ENCODE measurements at places on chromosomes 2 and 18. TPM values are rescaled to one million over a fixed set of nuclear protein-coding genes. Genes with fewer than 3 reads are reported as not detected.

DNA sequence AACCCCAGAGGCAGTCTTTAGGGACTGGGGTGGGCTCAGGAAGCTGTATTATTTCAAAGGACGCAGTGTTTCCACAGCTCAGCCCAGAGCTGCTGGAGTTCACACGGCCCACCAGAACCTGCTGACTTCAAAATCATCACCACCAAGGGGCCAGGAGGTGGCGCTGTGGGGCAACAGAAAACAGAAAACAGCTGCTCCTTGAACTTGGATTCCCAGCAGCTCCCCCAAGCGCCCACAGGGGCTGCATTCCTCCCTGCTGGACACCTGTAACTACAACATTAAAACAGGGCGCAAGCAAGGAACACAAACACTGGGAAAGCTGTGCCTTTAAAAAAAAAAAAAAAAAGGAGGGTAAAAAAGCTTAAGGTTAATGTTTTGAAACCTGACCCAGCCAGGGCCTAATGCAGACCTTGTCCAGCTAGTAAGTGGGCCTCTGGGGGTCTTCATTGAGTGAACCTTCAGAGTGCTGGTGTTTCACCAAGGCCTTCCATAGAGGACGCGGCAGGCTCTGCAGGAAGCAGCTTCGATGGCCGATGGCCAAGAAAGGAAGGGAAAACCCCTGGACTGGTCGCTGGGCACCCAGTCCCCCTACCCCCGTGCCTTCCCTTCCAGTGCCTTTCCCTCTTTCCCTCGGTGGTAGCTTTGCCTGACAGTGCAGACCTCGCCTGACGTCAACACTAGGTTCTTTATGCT lies 25.9 kb downstream of the MLPH start:
- DNase-seq = peak; percentile 92
- no peaks in the 10 kb centered on the region for H3K36me3 ChIP-seq
- no peak overlapping the region for H3K27ac ChIP-seq

DNA sequence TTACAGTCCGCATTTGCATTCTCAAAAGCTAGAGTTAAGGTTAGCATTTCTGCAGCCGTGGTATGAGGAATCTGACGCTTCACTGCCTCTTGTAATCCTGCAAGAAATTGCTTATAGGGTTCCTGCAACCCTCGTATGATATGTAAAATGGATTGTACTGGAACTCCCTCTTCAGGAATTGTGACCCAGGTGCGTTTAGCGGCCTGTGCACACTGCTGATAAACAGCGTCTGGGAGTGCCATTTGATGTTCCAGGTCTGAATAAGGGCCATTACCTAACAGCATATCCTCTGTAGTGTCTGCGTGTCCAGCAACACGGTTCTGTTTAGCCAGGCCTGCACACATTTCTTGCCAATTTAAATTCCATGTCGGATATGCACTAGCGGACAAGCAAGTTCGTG lies 42.5 kb downstream of the CXCR4 start:
- H3K27ac ChIP-seq = no peak overlapping the region
- DNase-seq = no peak
- peaks cover 39% of the 10 kb centered on the region for H3K36me3 ChIP-seq
- no peak overlapping the region for H3K4me3 ChIP-seq
- H3K4me1 ChIP-seq = peaks cover 10% of the 10 kb centered on the region
- peaks cover 6% of the 10 kb centered on the region for H3K27me3 ChIP-seq

DNA sequence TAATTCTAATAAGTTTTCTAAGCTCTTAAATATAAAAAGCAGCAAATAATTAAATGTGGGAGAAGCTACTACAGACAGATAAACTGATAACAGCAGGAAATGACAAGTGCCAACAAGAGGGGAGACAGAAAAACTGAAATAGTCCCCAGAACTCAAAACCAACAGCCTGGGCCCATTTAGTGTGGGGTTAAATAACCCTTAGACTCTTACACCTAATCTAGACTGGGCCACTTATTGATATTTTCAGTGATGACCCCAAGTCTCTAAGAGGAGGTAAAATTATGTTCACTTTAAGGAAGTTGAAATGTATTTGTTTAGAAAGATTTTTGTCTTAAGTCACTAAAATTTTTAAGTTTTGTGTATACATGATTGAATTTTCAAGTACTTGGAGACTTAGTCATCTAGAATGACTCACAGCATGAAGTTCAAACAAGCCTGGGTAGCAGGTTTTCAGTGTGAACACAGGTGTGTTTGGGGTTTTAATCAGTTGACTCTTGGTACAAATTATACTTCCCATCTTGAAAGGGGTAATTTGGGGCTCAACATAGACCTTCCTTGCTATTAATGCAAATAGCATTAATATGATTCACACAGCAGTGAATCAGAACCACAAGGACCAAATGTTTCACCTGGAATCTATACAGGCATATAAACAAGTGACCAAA lies 54.9 kb upstream of the MYO3B start:
- no peak for DNase-seq
- H3K27ac ChIP-seq = no peak overlapping the region
- H3K27me3 ChIP-seq = peaks cover 8% of the 10 kb centered on the region
- H3K36me3 ChIP-seq = peaks cover 42% of the 10 kb centered on the region
- H3K4me3 ChIP-seq = no peak overlapping the region
- peaks cover 12% of the 10 kb centered on the region for H3K4me1 ChIP-seq

DNA sequence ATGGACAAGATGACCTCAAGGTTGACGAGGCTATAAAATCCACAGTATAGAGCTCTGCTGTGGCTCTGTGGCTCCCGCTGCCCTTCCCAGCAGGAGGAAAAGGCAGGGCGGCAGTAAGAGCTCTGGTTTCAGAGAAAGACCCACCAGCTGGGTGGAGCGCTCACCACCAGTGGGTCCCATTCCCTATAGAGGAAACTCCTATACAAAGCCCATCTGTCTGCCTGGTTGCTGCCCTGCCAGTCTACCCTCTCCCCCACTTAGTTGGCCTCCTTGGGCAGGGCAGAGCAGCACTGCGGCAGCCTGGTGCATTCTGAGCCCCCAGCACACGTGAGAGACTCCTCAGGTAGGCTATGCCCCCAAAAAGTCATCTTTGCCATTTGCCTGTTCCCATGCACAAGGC lies 26.5 kb downstream of the TNS1 start:
- H3K27me3 ChIP-seq = peaks cover 9% of the 10 kb centered on the region
- H3K36me3 ChIP-seq = no peaks in the 10 kb centered on the region
- no peak overlapping the region for H3K4me3 ChIP-seq
- no peak for DNase-seq

- no peak overlapping the region for H3K4me3 ChIP-seq
- H3K4me1 ChIP-seq = no peaks in the 10 kb centered on the region
- H3K36me3 ChIP-seq = peaks cover 5% of the 10 kb centered on the region
- H3K27me3 ChIP-seq = no peaks in the 10 kb centered on the region
These were observed 40.6 kb upstream of the CCBE1 start for GRCh38 chr18:59737776-59738300.

GRCh38 chr2:36706021-36706876 lies 9.7 kb downstream of the VIT start:
- no peak overlapping the region for H3K4me3 ChIP-seq
- H3K27ac ChIP-seq = no peak overlapping the region
- H3K27me3 ChIP-seq = peaks cover 3% of the 10 kb centered on the region
- DNase-seq = no peak
- peaks cover 12% of the 10 kb centered on the region for H3K4me1 ChIP-seq

- H3K27ac ChIP-seq = no peak overlapping the region
- no peak overlapping the region for H3K4me3 ChIP-seq
- DNase-seq = no peak
- H3K27me3 ChIP-seq = peaks cover 4% of the 10 kb centered on the region
- no peaks in the 10 kb centered on the region for H3K36me3 ChIP-seq
These were observed 17.5 kb upstream of the RAB31 start for GRCh38 chr18:9690418-9691188.

- no peak for DNase-seq
- no peaks in the 10 kb centered on the region for H3K27me3 ChIP-seq
- H3K27ac ChIP-seq = no peak overlapping the region
- no peaks in the 10 kb centered on the region for H3K36me3 ChIP-seq
- H3K4me3 ChIP-seq = no peak overlapping the region
These were observed 678.8 kb downstream of the KCNJ3 start for GRCh38 chr2:155377266-155377680.

- no peak for DNase-seq
- H3K4me1 ChIP-seq = peaks cover 27% of the 10 kb centered on the region
- H3K27ac ChIP-seq = no peak overlapping the region
- H3K36me3 ChIP-seq = no peaks in the 10 kb centered on the region
- H3K4me3 ChIP-seq = no peak overlapping the region
- peaks cover 4% of the 10 kb centered on the region for H3K27me3 ChIP-seq
These were observed 122.0 kb upstream of the COPS8 start for GRCh38 chr2:236963631-236964182.

DNA sequence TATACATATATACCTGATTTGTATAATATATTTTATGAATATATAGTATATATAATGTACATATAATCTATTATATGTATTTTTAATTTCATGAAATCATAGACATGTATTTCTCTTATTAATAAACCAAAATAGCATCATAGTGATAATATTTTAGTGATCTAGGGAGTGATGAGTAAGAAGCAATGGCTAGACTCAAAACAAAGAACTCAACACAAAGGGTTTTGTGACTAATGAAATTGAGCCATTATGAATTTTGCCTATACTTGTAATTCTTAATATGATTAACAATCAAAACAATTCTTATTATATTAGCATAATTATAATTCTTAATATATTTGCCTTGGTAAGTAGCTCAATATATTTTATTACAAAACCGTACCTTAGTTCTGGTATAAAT lies 1614.1 kb upstream of the TMEFF2 start:
- DNase-seq = no peak
- no peaks in the 10 kb centered on the region for H3K36me3 ChIP-seq
- H3K4me1 ChIP-seq = no peaks in the 10 kb centered on the region
- H3K27ac ChIP-seq = no peak overlapping the region

DNA sequence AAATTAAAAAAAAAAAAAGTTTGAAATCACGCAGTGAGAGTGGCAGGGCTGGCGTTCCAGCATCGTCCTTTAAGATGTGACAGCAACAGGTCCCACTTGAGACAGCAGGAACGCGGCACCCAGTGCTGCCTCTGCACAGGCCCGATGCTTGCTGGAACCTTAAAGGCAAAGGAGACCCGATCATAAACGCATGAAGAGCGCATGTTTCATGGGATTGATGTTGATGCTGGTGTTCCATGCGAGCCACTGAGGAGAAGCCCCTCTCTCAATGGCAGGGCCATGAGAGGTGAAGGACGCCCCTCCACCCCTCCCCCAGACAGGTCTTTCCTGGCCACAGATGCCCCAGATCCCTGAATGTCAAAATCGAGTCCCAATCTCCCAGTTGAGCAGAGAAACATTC lies 17.9 kb upstream of the ALPI start:
- H3K4me1 ChIP-seq = peaks cover 9% of the 10 kb centered on the region
- no peak overlapping the region for H3K27ac ChIP-seq
- peaks cover 3% of the 10 kb centered on the region for H3K27me3 ChIP-seq
- no peaks in the 10 kb centered on the region for H3K36me3 ChIP-seq
- H3K4me3 ChIP-seq = no peak overlapping the region
- DNase-seq = no peak

The LRRC30 gene
- total RNA-seq = not detected

The UGT1A1 gene
- total RNA-seq = not detected

The TMEM163 gene
- 0.94 TPM for total RNA-seq

The DNER gene
- 3.7 TPM for total RNA-seq

The SPR gene
- 13.0 TPM for total RNA-seq

The ZSCAN30 gene
- total RNA-seq = 21.9 TPM

The THSD7B gene
- total RNA-seq = 3.1 TPM

The ZNF512 gene
- 31.1 TPM for total RNA-seq

All from WTC11 (cell line).